ENCODE measurements at places on chromosomes 1 and 21.

DNA sequence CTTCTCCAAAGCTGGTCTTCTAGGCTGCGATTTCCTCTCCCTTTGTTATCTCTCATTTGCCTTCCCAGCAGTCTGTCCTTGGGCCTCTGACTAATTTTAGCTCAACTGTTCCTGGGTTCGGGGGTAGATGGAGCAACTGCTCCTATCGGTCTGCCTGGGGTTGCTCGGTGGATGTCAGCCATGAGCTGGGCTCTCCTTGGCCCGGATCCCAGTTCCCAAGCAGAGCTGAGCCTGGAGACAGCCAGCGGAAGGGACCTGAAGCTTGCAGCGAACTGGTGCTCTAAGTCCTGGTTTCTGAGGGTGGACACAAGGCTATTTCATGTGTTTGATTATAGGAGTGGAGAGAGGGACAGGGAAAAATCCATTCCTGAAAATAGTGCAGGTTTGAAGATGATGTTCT is 423.0 kb downstream of the RPS6KC1 start:
- DNase-seq: no peak

DNA sequence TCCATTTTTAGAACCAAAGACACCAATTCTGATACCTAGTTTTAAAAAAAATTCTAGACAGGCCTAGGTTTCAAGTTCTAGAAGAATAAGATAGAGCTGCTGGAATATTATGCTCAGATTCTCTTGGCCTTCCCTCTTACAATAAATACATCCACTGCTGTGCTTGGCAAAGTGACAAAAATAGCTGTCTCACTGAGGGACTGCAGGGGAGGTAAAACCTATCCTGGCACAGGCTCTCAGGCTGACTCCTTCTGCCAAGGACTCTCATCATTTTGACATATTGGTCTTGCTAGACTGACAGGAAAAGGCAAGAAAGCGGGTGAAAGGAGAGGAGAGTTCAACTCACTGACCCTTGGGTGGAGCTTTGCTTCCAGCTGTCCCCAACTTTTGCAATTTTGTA is 197.0 kb upstream of the LHX8 start:
- no peak for DNase-seq

- no peak for DNase-seq
These were observed 11.2 kb upstream of the KCNQ4 start for GRCh38 chr1:40772146-40772955.

DNA sequence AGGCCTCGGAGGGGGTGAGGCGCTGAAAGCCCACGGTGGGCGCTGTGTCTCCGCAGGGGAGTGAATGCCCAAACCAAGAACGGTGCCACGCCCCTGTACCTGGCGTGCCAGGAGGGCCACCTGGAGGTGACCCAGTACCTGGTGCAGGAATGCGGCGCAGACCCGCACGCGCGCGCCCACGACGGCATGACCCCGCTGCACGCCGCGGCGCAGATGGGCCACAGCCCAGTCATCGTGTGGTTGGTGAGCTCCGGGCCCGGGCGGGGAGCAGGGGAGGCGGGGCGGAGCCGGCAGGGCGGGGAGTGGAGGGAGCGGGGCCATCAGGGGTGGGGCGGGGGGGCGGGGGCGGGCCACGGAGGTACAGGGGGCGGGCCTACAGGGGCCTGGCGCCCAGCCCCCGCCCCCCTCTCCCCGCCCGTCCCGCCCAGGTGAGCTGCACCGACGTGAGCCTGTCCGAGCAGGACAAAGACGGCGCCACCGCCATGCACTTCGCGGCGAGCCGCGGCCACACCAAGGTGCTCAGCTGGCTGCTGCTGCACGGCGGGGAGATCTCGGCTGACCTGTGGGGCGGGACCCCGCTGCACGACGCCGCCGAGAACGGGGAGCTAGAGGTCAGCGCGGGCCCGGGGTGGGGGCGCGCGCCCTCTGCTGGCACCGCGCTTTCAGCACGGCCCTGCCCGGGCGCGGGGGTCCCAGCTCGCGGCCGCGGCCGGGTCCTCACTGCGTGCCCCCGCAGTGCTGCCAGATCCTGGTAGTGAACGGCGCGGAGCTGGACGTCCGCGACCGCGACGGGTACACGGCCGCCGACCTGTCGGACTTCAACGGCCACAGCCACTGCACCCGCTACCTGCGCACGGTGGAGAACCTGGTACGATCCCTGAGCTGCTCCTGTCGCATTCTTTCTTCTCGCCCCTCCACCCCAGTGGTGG is 15.9 kb downstream of the ESPN start:
- peak; percentile 87 for DNase-seq

DNA sequence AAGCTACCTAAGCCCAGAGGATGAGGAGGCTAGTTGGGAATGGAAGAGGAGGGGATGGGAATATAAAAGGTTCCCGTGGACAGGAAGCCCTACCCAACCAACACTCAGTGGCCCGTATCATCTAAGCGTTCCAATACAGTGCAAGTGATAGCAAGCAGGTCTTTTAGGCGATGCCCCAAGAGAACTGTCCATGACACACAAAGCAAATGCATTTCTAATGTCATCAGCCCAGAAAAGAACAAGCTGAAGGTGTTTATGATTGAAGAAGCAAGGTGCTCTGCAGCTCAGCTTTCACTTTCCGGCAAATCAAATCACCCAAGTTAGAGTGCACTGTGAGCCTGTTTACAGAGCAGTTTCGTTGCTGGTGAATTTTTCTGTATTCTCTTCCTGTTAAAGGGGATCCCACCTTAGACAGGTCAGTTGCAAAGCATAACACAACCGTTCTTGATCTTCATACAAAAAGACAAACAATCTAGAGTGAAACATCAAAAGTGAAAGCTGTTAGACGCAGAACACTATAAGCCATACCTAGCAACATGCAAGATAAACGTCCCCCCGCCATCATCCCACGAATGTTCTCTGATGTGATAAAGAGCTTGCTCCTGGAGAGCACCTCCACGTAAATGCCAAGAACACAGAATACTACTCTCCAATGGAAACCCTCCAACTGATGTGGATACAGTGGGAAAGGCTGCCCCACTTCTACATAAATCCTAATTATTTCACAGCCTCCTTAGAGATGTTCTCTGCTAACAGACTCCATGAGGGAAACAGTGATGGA is 54.0 kb downstream of the PGBD5 start:
- no peak for DNase-seq

- no peak for DNase-seq
These were observed 9.9 kb upstream of the TTC22 start for GRCh38 chr1:54811066-54811465.

DNA sequence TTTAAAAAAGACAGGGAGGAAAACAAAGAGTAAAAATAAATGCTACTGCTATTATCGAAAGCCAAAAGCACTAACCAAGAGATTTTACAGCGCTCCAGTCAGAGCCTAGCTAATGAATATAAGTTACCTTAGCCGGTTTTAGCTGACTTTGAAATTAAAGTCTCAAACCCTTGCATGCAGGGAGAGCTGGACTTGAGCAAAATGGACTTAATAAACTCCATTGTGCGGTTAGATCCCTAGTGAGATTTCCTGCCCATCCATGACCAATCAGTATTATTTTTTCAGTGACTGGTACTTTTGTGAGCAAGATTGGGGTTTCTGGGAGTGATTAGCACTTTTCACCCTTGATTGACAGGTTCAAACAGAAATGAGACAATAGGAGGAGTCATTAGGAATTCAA is 333.4 kb upstream of the ADGRL2 start:
- DNase-seq: no peak

DNA sequence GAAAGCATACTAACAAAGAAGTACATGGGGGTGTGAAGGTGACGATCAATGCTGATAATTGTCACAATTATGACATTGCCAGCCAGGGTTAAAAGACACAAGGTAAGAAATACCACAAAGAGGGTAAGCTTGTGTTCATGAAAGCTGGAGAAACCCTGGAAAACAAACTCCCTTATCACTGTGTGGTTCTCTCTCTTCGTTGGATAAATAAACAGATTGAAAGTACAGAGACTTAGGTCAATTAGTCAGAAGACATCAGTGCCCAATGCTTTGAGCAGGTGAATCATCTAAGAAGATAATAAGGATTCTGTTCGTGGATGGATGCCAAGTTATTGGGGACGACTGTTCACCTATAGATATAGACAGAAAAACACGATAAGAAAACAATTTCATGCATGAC is 22.4 kb upstream of the FCER1A start:
- DNase-seq: no peak

GRCh38 chr21:17798796-17799195 is 20.4 kb downstream of the C21orf91 start:
- DNase-seq: no peak
